ENCODE measurements at places on chromosomes 7 and 10.

DNA sequence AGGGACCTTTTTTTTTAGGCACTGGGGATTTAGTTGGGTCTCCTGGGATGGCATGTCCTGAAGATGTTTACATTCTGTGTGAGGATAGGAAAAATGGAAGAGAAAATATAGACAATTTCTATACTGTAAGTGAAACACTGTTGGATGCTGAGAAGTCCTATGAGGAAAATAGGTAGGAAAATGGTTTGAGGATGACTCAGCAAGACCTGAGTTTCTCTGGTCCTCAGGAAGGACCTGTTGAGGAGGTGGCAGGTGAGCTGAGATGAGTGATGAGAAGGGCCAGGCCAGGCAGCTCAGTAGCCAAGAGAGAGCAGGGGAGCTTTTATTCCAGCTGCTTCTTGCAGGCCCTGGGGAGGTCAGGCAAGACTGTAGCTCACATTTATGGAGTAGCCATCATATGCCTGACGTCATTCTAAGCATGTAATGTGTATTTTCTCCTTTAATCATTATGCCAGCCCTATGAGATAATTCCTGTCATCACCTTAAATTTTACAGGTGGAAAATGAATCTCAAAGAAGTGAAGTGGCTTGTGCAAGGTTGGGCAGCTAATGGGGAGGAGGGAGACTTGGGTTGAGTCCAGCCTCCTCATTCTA, 19.1 kb upstream of the LRRC18 start:
- no peak for DNase-seq

DNA sequence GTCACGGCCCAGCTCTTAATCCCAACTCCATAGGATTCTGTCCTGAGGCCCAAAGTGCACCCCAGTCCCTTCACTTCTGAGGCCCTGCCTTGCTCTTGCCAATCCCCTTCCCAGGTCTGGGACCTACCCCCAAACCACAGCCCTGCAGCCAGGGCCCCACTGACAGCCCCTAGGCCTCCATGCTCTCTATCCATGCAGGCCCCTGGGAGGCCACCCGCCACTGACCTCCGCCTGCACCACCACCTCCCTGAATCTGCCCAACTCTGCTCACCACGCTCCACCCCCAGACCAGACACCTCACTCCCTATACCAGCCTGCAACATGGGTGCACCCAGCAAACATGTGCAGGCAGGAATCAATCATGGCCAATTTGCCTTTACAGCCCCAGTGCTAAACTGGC, 10.2 kb downstream of the SLIT1 start:
- DNase-seq: no peak

- no peak for DNase-seq
These were observed 23.4 kb upstream of the MICU1 start for GRCh38 chr10:72649291-72649690.

DNA sequence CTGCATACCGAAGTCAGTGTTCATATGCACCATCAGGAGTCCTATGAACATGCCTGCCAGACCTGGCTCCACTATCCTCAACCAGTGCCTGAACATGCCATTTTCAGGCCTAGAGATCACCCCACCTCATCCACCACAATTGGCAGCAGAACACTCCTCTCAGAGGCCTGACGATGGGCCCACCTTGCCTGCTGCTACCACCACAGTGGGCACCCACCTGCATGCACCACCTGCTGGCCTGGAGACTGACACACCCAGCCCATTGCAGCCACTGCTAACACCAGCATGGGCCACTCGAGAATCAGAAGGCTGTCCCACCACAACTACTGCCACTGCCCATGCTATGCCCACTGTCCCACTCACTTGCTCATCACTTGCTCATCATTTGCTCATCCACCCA, 130.7 kb upstream of the FAM13C start:
- no peak for DNase-seq

DNA sequence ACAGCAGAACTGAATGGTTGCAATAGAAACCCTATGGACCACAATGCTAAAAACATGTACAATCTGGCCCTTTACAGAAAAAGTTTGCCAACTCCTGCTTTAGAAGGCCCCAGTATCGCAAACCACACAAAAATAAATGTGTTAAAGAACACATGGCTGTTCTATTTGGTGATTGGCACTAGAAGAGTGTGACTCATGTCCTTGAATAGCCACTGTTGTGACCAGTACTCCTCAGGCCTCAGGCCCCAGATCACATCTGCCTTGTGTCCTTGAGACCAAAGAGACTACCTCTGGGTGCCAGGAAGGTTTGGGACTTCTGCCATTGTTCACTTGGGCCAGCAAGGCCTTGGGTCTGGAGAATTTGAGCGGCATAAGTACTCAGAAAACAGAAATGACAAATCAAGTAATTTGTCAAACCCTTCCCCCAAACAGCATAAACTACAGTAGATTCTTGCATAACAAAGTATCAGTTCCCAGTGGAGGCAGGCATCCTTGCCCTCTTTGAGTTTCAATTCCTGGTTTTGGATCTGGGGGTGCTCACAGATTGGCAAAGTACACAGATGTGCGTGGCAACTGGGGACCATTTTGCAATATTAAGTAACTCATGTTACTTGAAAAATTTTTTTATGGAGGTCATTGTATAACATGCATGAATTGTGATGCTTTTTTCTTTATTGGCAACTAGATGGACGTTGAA, 50.2 kb downstream of the MTURN start:
- DNase-seq: no peak

- no peak for DNase-seq
These were observed 239.6 kb downstream of the DNAJB6 start for GRCh38 chr7:157576415-157576814.

DNA sequence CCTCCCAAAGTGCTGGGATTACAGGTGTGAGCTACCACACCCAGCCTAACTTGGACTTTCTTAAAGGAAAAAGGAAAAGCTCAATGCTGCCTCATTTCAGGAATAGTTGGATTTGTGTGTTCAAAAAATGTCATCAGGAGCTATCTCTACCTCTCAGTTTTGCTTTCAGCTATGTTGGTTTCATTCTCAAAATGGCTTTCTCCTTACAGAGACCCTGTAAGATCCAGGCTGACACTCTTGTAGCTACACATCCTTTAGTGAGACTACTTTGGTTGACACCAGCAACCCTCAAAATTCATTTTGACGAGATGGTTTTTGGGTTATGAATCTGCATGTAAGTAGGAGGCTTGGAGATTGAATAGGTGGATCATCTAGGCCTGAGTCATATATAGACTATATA, 269.7 kb upstream of the SORCS1 start:
- no peak for DNase-seq

DNA sequence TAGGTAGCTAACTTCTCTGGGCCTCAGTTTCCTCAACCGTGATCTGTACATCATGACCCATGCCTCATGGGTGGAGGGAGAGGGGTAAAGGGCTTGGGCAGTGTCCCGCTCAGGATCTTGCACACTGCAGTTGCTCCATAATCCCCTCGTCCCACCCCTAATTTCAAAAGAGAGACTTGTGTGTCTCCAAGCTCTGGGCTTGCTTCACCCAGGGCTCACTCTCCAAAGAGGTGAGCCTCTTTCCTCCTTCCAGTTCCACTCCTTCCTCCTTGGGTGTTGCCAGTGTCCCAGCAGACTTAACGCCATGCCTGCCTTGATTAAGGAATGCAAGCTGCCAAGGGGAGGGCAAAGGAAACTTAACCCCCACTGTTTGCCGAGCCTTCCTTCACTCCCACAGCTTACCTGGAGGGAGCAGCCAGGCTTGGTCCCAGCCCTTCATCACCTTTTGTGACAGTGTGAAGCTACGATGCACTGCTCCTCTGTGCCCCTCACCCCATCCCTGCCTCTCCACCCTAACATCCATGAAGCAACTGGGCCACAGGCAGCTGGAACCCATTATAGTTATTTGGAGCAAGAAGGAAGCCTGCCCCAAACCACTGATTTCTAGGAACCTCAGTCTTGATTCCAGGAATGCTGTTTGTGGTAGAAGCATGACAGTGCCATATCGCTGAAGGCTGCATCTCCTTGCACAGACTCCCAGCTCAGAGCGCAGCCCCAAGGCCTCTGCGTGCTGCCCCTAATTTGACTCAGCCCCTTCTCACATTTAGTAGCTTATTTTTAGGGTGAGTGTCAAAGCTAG, 363.3 kb downstream of the TNS3 start:
- no peak for DNase-seq

DNA sequence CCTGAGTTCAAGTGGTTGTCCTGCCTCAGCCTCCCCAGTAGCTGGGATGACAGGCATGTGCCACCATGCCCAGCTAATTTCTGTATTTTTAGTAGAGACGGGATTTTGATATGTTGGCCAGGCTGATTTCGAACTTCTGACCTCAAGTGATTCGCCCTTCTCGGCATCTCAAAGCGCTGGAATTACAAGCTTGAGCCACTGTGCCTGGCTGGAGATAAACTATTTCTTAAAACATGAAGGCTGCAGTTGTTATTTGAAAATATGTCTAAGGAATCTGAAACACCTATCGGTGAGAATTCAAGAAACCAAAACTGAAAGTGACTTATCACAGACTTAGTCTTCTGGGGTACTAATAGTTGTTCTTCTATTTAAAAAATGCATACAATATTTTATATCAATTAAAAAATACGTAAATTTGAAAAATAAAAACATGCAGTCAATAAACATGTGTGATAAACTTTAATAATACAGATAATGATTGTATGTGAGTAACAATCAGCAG, 176.9 kb upstream of the PRSS58 start:
- DNase-seq: no peak
